ENCODE measurements at places on chromosomes 4 and X. TPM values are rescaled to one million over a fixed set of nuclear protein-coding genes. Genes with fewer than 3 reads are reported as not detected.

TDO2 gene
- not detected for total RNA-seq

CAMK2D gene
- total RNA-seq = 24.1 TPM

GRCh38 chr4:88458104-88458740 is 1.3 kb downstream of the HERC5 start:
- no peak for DNase-seq

GRCh38 chr4:68655764-68656444 is 14.5 kb downstream of the UGT2B15 start:
- no peak for DNase-seq

GRCh38 chrX:121755541-121755940 is 708.1 kb downstream of the GLUD2 start:
- DNase-seq = no peak

GRCh38 chr4:78354782-78355181 is 196.8 kb upstream of the ANXA3 start:
- no peak for DNase-seq

GRCh38 chr4:56129431-56129861 is 180.7 kb downstream of the CEP135 start:
- no peak for DNase-seq

DNA sequence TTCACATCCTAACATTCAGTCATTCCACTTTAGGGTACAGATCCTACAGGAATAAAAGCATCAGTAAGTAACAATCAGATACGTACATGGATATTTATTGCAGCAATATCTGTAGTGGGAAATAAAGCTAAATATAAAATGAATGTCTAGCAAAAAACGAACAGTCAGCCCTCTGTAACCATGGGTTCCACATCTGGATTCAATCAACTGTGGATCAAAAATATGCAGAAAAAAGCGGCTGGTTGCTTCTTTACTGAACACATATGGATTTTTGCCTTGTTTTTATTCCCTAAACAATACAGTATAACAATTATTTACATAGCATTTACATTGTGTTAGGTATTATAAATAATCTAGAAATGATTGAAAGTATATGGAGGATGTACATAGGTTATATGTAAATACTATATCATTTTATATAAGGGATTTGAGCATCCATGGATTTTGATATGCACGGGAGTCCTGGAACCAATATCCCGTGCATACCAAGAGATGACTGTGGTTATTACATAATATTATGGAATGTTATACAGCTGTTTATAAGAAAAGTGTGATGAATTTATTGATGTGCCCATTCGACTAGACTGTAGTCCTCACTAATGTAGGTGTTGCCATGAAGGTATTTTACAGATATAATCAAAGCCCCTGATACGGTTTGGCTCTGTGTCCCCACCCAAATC is 132.8 kb downstream of the ARHGEF9 start:
- no peak for DNase-seq

- DNase-seq = no peak
Measured at GRCh38 chrX:25548811-25549210, 533.0 kb upstream of the ARX start.

DNA sequence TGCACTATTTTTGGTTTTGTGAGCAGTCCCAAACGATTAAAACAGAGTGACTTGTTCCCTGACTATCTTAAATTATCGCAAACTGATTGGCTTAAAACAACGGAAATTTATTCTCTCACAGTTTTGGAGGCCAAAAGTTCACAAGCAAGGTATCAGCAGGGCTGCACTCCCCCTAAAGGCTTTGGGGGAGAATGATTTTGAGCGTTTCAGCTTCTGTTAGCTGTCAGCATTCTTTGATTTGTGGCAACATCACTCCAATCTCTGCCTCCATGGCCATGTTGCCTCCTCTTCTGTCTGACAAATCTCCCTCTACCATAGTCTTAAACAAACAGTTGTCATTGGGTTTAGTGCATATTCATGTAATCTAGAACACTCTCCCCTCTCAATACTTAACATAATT is 459.6 kb upstream of the ATOH1 start:
- no peak for DNase-seq

DNA sequence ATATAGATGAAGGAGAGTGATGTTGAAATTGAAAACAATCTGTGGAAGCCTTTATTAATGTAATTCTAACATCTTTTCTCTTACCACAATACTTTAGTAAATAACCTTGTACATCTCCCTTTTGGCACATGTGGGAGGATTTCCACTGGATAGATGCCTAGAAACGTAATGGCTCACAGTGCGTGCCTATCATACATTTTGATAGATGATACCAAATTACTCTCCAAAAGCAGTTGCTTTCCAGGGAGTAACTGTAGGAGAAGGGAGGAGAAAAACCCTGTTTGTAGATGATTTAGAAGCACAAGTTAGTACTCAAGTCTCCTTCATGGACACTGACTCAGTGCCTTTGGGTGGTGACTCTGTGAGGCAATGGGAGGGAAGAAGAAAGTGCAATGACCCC is 476.3 kb downstream of the CCSER1 start:
- DNase-seq = no peak

DNA sequence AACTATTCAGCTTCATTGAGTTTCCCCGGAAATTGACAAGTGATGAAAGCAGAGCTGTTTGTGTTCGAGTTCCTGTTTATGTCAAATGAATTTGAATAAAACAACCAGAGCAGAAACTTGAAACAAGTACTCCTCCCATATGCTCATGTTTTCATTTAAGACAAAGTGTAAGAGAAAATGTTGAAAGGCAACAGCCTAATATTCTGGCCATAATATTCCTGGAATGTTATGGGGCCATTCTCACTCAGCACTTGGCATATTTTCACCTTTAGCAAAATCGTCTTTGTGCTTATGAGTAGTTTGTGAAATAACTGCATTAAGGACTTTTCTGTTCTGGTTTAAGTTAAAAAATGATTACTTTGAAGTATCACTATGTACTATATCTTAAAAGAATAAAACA is 276.0 kb upstream of the FAT1 start:
- DNase-seq = no peak

GRCh38 chr4:1746919-1747602 is 25.7 kb downstream of the TACC3 start:
- DNase-seq = no peak
